ENCODE measurements at places on chromosomes 11 and 22.

DNA sequence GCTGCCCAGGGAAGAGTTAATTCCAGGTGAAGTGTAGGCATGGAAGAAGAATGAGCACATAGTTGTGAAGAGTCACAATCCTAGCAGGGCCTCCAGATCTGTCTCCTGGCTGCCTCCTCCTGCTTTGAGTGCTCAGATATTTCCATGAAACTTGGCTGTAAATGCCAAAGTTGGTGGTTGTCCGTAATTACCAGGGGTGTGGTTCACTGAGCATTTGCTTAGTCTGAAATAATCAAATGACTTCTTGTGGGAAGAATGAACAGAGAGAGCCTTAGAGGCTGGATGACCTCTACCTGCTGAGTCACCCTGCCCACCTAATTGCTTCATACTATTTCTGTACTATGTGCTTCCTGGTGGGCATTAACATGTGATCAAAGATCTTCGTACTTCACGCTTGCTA lies 50.9 kb downstream of the APIP start:
- no peak for DNase-seq

DNA sequence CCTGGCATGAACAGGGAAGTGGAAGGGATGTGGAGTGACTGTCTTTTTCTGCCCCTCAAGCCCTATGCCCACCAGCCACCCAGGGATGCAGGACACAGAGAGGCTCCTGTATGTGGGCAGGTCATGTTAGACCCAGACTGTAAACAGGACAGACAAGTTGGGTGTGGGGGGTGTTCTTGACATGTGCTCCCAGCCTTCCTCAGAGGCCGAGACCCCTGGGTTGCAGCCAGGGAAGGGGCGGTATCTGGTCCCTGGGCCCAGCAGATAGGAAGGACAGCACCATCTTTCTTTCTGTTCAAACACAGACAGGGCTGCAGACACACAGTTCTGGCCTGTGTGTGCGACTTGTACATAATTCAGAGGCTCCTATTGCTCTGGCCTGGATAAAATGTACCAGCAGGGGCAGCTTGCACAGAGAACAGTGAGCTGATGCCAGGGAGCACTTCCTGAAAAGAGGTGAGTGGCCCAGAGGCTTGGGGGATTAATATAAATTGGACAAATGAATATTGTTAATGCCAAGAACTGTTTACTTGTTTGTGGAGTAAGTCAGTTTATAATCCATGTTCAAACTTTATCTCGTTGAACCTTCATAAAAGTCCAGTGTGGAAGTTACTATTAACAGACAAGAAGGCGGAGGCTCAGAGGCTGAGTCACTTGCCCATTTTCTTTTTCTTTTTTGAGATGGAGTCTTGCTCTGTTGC lies 16.6 kb downstream of the GDPD5 start:
- no peak for DNase-seq

DNA sequence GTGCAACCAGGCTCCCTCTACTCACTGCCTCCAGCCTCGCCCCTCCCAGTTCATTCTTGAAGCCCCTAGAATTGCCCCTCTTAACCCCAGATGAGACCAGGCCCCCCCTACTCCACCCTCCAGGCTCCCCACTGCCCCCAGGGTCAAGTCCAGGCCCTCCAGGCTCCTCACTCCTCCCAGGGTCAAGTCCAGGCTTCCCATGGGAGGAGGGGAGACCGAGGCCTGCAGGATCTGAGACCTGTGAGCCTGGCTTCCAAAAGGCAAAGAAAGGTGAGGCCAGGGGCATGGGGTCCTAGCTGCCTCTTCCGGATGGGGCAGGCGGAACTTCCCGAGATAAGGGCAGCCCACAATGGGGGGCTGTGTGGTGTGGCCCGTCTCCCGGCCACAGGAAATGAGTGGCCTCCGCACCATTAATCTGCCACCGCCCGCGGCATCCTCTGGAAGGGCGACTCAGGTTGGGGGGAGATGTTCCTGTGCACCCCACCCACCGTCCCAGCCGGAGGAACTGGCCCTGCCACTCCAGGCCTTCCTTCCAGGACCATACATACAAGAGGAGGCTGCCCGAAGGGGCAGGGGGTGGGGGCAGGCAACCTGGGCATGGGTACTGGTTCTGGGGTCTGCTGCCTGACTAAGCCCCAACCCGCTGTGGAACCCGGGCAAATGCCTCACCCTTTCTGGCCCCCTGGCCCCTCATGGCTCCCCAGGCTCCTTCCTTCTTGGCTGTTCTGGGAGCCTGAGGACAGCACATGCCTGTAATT lies 35.1 kb upstream of the WNT11 start:
- DNase-seq, result no peak

DNA sequence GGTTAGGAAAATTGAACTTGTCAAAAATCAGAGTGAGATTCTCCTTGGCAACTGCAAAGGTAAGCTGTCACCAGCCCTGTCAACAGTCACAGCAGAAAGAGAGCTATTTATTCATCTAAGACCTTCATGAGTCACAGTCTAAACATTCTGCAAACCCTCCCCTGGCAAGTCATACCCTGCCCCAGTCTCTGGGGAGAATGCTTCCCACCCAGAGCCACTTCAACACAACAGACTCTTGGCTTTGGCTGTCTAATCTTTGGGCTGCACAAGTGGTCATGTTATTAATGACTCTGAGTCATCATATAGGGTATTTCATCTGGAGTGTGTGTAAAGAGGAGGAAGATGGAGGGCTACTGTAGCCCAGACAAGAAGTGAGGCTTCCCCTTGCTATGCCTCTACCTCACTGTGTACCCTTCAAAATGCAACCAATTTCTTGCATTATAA lies 153.4 kb downstream of the CCDC34 start:
- DNase-seq, result peak; percentile 96

GRCh38 chr22:19628038-19628776 lies 86.1 kb upstream of the SEPTIN5 start:
- DNase-seq, result no peak

GRCh38 chr22:43136255-43136654 lies 6.9 kb downstream of the MCAT start:
- no peak for DNase-seq
